Activated CD4-positive, alpha-beta memory T cell treated with anti-CD3 and anti-CD28 coated beads for 36 hours (primary cell): ENCODE measurements at places on chromosomes 7 and 10. TPM values are rescaled to one million over a fixed set of nuclear protein-coding genes. Genes with fewer than 3 reads are reported as not detected.

- no peak for DNase-seq
These were observed 5.7 kb downstream of the TNS3 start for GRCh38 chr7:47576031-47576865.

VSTM2A gene
- total RNA-seq, result not detected

DNA sequence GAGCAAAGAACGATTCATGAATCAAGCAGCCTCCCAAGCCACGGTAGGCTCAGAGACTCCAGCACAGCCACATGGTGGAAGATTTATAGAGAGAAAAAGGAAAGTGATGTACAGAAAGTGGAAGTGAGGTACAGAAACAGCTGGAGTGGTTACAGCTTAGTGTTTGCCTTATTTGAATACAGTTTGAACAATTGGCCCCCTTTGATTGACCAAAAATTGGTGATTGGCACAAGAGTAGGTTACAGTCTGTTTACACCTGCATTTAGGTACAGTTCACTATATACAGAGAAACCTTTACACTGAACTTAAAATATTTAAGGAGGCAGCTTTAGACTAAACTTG is 136.4 kb upstream of the ASAH2 start:
- DNase-seq, result no peak

DNA sequence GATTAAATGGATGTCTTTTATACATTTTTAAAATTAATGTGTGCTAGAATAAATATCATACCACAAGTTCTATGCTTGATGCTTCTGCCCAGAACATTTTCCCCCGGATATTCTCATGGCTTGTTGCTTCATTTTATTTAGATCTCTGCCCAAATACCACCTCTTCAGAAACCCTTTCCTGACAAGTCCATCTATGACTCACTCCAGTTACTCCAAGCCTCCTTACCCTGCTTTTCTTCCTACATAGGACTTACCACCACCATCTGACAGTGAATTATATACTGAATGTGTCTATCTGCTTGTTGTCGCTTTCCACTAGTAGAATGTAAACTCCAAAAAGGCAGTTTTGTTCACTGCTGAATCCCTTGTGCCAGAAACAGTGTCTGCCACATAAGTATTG is 19.1 kb upstream of the ERVW-1 start:
- no peak for DNase-seq

- DNase-seq, result no peak
These were observed 6.0 kb downstream of the ACADSB start for GRCh38 chr10:123014772-123015171.
